ENCODE measurements at places on chromosomes 13 and 19.
A peak's percentile ranks its signal among the peaks of the same experiment; 100 is the strongest.

- no peak for DNase-seq
Observed at GRCh38 chr13:45120967-45121831, 889 bp downstream of the GTF2F2 start.

DNA sequence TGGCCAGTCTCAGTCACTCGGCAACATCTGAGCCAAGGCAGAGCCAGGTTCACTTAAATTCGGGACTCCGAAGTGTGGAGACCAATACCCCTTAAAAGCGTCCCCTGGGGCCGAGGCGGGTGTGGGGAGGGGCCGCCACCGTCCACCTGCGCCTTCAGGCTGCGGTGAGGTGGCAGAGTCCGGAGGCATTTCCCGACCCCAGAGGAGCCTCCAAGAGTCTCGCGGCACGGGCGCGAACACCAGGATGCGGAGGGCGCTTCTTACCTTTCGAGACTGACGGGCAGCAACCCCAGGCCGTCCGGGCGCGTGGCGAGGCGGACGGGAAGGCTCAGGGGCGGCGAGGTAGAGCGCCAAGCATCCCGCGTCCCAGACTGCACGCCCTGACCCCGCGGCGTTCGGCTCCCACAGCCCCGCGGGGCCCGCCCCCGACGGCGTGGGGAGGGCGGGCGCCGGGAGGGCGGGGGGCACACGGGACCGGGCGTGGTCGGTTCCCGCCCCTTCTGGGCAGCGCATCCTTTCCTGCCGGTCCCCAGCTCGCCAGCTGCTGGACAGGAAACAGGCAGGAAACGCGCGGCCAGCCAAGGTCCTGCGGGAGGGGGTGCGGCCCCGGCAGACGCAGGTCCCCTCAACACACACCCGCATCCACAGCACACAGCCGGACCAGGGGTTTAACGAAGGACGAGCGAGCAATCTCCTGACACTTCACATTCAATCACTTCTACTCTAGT, at the start of gene THSD1:
Gene THSD1 (minus strand): TSS at position 406 of the 728 bp plus-strand sequence. CDS start 3,572 bp downstream, outside the sequence.
- no peak for DNase-seq

DNA sequence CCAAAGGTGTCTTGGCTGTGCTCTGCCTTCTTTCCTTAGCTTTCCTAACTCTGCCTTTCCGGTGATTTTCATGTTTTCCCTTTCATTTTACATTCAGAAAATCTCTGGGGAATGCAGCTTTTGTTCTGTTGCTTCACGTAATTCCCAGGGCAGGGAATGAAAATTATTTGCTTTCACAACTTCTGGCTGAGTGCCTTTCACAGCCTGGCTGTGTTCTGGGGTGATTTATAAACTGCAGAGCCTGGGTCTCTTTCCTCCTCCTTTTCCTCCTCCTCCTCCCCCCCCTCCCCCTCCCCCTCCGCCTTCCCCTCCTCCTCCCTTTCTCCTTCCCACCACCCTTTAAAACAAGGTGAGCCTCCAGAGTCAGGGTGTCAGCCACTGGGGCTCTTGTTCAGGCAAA, 84.3 kb downstream of the RNASEH2B start:
- DNase-seq = no peak

- no peak for DNase-seq
Observed at GRCh38 chr19:14310055-14310454, 71.2 kb upstream of the ADGRE5 start.

- no peak for DNase-seq
Observed at GRCh38 chr13:46296921-46297320, 85.2 kb downstream of the LRRC63 start.

DNA sequence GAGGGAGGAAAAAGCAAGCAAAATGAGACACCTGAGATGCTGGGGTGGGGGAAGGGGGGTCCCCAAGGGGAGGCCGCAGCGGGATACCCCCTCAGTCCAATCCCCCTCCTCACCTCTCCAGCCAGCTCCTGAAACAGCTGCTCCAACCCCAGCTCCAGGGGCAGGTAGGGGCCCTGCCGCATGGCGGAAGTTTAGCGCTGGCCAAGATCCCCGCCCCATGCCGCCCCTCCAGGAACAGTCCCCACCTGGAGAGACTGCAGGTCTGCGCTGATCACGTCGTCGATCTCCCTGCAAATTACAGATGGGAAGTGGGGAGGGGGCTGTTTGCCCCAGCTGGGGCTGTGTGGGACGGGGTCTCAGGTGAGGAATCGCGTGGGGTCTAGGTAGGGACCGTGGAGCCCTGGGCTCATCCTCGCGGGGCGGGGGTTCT, 9.0 kb downstream of the CAPN12 start:
- DNase-seq = no peak

GRCh38 chr13:40668335-40668734, 1.9 kb upstream of the FOXO1 start:
- DNase-seq = no peak

DNA sequence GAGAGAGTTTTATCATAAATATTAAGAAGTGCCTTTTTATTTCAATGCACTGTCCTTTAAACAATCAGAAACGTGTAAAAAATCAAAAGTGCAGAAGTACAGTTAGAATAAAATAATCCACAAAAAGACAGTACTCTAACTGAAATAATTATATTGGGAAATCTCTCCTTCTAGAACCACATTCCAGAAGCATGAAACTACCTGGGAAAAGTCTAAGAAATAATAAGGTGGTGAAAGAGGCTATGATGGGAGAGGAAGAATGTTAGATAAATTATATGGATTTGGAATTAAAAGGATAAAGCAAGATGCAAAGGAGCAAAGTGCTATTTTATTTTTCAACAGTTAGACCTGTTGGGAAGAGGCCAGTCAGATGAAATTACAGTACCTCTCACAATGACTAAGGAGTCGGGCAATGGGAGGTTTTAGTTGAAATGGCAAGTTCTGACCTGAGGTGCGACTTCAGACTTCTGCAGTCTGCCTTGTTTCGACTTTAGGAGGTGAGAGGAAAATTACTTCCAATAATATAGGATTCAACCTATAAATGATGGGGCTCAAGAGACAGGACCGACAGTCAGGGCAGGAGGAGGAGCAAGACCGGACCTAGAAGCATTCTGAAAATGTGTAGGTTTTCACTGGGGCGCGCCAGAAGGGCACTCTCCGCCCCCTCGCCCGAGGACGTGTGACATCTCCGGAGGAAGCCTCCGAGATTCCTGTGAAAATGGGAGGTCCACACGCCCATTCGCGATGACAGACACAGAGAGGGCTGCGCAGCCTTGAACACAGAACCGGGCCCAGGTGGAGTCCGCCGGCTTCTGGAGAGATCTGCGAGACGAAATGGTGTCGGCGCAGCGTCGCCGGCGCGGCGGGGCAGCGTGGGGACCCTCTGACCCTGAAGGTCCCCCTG, 717 bp downstream of the SPRYD7 start:
- DNase-seq = peak; percentile 21

DNA sequence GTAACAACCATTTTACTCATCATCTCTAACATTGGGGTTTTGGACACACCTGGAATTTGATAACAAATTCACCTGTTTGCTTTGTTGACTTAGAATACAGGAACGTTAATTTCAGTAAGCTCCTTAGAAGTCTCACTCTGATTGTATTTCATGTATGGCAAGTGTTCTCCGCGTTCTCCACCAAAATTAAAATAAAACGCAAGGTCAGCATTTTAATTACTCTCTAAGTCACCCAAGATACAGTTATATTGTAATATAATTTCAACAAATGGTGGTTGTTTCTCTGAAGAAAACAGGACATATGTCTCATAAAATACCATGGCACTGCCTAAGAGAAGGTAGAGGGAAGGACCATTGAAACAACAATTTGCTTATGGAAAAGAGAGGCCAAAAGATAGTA, 742.1 kb downstream of the LIG4 start:
- DNase-seq = no peak
